ENCODE measurements at places on chromosomes 6 and 20.

GRCh38 chr6:2713473-2714110 lies 37.1 kb downstream of the MYLK4 start:
- no peak for DNase-seq

DNA sequence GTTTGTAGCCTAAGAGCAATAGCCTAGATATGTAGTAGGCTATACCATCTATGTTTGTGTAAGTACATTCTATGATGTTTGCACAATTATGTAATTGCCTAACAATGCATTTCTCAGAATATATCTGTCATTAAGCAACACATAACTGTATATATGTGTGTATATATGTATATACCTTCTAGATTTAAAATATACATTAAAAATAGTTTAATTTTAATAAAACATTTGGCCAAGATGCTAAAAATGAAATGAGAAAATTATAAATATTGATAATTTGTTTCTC lies 20.6 kb downstream of the SESN1 start:
- no peak for DNase-seq

DNA sequence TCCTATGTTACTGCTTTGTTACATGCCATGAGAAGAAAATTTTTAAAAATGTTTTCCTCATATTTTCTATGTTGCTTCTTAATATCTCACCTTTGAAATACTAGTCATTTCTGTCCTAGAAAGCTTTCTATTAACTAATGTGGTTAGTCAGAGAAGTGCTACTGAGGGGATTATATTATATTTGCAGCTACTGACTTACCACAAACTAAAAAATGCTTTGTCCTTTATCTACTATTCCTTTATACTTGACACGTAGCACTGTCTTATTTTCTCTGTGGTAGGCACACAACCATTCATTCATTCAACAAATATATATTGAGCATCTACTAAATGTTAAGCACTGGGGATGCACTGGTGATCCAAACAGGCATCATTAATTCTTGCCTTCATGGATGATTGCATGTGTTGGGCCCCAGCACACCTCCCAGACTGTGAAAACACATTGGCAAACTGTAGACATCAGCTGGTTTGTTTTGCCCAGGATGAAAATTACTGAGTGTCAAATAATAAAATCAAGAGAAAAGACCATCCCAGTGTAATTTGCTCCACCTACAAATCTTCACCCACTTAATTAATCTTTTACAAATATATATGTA lies 10.7 kb upstream of the MLIP start:
- no peak for DNase-seq

DNA sequence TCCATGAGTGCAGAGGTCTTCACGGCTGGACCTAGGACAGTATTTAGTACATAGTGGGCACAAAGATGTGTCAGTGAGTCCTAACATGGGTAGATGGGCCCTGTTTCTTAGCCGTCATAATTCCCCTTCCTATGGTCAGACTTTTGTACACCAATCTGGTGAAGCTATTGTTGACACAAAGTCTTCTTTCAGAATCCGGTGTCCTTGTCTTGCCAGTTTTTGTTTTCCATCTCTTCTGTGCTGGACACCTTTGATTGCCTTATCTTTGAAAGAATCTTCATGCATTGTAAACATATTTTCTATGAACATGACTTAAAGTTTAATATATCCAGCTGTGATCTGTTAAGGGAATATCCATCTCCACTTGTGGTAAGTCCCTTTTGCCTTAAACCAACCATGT lies 4.5 kb downstream of the LRRC1 start:
- DNase-seq = no peak

GRCh38 chr6:160139420-160139851 lies 17.8 kb downstream of the SLC22A1 start:
- no peak for DNase-seq

- DNase-seq = no peak
These were observed 61.2 kb upstream of the HBS1L start for GRCh38 chr6:135115834-135116233.

GRCh38 chr20:57412347-57413029 lies 21.3 kb downstream of the RBM38 start:
- DNase-seq = no peak

DNA sequence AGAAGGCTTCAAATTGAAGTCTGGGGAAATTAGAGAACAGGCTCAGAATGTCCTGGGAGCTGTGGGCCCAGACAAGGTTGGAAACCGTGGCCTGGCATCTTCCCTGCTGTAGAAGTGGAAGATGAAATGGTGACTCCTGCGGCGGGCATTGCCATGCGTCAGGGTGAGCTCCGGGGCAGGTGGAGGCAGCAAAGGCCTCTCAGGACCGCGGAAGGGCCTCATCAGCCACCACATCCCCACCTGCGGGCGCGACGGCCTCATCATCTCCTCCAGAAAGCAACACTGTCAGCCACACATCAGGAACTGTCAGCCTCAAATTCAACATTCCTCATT lies 161.7 kb downstream of the SYNDIG1 start:
- no peak for DNase-seq

DNA sequence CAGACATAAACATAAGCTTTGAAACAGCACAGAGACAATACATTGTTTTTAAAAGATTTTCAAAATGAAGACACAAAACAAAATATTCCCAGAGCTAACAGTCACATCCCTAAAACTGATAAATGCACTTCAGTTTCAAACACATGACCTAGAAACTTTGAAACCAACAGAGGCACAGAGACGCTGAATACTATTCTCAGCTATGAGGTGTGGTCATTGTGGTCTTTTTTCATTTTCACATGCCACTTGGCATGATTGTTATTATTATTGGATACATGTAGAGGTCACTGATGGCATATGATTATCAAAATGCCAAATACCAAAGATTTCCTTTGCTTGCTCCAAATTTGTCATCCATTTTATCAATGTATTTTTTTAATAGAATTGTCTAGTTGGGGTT lies 306.9 kb downstream of the QKI start:
- DNase-seq = no peak

DNA sequence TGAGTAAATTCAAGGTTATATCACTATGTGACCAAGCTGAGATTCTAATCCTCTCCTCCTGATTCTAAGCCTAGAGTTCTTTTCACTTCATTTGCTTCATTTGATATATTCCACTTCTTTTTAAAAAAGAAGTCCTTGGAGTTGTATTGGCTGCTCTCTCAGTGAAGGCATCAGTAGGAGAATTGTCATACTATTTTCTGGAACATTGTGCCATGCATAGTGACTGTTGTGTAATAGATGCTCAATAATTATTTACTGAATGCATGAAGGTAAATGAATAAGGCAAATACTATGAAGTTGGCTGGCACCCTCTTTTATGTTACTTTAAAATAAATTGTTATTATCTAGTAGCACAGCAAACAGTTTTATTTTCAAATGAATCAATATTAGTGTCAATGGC lies 189.4 kb downstream of the MTFR2 start:
- no peak for DNase-seq

- DNase-seq = no peak
These were observed 1104.2 kb upstream of the CITED2 start for GRCh38 chr6:140478631-140479030.

GRCh38 chr20:23164176-23164601 lies 78.1 kb upstream of the CD93 start:
- DNase-seq = no peak

GRCh38 chr6:26232940-26233648 lies 131.9 kb upstream of the BTN3A2 start:
- DNase-seq = no peak

DNA sequence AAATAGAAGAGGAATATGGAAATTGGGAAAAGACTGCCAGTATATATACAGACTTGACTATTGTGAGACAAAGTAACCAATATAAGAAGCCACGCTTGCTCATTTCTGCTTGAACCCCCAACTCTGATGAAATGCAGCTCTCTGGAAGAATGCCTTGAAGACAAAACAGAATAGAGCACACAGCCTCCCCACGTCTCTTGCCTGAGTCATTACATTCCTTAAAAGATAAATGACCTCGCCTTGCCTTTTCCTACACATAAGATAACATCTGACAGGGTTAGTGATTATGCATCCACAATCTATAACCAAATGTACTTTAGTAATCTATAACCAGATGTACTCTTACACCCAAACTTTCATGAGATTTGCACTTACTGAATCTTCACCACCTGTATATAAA lies 141.1 kb upstream of the EEF1E1 start:
- no peak for DNase-seq

GRCh38 chr6:10852361-10852960 lies 14.1 kb upstream of the MAK start:
- DNase-seq = no peak

DNA sequence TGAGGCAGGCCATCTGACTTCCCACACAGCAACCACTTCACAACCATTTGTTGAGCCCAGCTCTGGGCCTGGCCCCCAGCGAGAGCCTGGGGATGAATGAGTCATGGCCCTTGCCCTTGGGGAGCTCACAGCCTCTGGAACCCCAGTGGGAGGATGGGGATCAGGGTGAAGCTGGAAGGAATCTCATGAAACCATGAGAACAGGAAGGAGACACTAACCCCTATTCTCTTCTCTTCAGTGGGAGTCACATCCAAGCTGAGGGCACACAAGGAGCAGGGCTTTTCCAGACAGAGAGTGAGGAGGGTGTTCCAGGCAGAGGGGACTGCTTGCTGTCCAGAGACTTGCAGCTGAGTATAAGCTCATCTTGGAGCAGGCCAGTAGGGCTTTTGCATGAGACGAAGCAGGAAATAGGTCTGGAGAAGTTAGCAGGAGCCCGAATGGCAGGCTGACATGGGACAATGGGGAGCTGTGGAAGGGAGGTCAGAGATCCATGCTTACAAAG lies 7.5 kb downstream of the FOXS1 start:
- no peak for DNase-seq

DNA sequence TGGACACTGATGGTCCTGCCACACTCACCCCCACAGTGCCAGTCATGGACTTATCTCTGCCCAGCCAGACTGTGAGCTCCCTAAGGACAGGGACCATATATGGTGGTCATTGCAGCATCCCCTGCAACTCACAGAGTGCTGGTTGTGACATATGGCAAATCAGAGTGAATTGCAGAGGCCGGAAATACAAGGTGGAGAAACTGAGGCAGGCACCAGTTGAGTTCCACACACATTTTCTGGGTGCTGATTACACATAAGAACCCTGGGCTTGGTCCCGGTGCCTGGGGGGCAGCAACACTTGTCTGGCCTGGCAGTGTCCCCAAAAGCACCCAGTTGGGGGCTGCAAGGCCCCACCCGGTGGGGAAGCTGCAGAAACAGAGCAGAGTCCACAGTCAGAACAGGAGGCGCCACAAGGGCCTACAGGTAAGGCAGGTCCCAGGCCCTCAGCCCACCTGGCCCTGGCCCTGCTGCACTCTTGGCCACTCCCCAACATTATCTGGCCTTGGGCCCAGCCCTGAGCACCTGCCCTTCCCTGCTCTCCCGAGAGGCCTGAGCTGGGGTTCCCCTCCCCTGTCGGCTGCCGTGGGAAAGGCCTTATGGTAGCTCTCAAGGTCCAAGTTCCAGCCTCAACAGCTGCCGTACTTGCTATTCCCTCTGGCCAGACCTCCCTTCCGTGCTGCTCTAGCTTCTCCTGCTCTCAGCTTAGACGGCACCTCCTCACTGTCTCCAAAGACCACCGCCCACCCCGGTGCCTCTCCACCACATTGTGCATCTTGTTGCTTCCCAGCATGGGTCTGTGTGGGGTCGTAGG lies 140.8 kb upstream of the PTPN1 start:
- DNase-seq = no peak

DNA sequence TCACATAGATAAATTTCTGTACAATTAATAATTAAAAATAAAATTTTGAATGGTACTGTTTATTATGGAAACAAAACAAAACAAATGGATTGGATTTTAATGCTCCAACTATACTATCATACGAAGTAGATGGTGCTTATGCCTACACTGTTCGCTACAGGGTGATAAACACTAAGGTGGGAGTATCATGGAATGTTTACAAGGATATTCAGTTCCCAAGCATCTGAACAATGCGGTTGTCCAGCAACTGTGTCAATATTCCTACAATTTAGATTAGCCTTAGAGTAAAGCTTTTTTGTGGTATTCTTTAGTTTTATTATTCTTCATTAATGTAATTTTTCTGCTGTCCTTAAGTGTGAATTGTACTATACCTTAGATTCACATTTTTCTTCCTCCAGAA lies 105.1 kb downstream of the MMS22L start:
- DNase-seq = no peak

GRCh38 chr6:107353773-107354382 lies 105.5 kb downstream of the PDSS2 start:
- DNase-seq = no peak

DNA sequence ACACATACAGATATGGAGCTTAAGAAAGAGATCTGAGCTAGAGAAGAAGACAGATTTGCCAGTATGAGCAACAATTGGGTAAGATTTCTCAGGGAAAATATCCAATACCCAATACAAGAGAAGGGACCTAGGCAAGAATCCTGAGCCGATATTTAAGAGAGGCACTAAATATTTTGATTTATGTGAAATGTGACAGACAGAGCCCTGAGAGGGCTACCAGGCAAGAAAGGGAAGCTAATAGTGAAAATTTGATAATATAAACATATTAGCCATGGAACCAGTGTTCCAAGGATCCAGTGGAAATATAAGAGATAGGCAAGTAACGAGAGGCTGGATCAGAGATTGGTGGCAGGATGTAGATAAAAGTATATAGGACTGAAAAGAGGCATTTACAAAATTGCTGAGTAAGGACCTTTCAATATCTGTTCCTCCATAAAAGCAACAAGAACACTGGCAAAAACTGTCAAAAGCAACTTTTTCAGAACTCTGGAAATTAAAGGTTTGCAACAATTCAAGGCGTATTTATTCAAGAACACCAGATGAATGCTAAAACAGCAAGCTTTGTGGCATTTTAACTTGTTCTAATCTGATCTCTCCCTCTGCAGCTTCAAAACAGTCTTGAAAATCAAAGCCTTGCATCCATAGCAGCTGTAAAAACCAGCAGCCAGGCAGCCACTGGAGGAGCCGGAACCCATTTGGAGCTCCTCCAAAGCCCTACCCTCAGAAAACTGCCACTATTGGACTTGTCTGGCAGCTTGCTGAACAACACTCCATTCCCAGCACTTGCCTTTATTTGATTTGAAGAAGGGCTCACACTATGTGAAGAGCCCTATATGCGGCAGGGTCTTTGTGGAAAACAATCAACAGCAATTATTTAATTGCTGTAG lies 58.8 kb downstream of the REV3L start:
- DNase-seq = no peak

- no peak for DNase-seq
These were observed 35.6 kb upstream of the TMEM181 start for GRCh38 chr6:158524311-158524710.

DNA sequence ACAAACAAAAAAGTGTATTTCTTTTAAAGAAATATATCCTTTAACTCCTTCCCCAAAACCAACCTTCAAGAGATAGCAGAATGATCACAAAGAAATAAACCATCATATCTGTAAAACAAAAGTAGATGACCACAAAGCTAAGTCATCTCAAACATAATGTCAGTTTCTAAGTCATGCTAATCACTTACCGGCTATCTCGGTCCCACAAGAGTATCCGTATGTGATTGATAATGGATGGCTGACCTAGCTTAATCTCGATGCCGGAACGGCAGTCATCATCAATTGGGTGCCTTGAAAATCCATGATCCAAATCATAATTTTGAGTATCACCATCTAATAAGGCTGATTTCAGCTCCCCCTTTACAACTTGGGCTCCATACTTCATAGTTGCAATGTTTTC lies 59.7 kb downstream of the BTBD9 start:
- no peak for DNase-seq

- DNase-seq = no peak
These were observed 25.8 kb upstream of the CARMIL1 start for GRCh38 chr6:25253351-25253750.
